ENCODE measurements at places on chromosomes 16 and 17.

DNA sequence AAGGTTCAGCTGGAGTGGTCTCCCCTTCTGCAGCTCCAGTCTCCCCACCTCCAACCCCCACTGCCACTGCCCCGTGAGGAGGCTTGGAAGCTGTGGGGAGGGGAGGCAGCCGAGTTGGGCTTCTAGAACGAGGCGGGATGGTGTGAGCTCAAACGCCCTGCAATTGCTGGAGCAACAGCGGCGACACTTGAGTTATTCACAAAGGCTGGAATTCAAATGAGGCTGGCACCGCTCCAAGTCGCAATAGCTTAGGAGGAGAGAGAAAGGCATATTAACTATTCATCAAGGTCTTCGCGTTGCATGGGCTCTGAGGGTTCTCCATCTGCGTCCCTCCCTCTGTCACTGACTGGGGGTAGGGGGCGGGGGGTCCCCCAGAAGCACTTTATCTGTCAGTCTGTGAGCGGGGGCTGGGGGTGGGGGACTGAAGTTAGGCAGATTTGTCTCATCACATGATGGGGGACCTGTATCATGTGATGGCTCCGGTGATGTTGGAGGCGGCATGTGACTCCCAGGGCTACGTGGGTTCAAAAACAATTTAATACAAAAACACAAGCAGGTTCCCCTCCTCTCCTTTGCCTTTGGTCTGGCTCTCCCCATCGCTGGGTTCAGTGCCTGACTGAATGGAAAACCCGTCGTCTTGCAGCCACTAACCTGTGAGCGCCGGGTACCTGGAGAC, 70.5 kb downstream of the RBBP6 start:
- peak; percentile 63 for DNase-seq

- DNase-seq: no peak
Observed at GRCh38 chr16:68402748-68403040, 45.6 kb downstream of the SMPD3 start.

GRCh38 chr16:72860726-72861562, 187.0 kb downstream of the ZFHX3 start:
- DNase-seq: no peak

- DNase-seq: no peak
Observed at GRCh38 chr17:57900991-57901743, 51.3 kb upstream of the MRPS23 start.

DNA sequence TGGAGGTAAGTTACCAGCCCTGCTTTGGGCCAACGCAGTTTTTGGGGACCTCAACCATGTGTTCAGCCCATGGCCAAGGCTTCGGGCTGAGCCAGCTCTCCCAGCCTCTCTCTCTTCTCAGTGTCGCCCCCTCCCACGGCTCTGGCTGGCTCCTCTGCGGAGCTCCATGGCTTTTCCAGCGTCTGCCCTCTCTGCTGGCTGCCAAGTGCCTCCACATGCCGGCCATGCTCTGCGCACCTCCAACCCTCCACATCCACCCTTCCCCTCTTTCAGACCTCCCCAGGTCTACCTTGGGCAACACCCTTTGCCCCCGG, 23.2 kb downstream of the COTL1 start:
- no peak for DNase-seq

DNA sequence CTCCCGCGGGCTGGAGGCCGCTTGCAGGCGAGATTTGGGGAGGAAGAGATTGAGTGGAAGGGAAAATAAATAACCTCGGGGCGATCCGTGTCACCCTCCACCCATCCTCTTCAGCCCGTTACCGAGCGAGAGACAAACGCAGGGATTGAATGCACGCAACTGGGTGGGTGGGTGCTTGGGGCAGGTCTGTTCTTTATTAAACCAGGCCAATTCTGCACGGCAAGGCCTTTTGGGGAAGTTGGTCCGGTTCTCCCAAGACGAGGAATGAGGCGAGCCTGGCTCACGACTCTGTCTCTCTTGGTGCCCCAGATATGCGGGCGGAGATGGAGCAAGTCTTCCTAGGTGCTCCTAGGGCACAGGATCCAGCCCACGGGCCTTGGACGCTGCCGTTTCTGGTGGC, 396 bp upstream of the HOXB7 start:
- no peak for DNase-seq

DNA sequence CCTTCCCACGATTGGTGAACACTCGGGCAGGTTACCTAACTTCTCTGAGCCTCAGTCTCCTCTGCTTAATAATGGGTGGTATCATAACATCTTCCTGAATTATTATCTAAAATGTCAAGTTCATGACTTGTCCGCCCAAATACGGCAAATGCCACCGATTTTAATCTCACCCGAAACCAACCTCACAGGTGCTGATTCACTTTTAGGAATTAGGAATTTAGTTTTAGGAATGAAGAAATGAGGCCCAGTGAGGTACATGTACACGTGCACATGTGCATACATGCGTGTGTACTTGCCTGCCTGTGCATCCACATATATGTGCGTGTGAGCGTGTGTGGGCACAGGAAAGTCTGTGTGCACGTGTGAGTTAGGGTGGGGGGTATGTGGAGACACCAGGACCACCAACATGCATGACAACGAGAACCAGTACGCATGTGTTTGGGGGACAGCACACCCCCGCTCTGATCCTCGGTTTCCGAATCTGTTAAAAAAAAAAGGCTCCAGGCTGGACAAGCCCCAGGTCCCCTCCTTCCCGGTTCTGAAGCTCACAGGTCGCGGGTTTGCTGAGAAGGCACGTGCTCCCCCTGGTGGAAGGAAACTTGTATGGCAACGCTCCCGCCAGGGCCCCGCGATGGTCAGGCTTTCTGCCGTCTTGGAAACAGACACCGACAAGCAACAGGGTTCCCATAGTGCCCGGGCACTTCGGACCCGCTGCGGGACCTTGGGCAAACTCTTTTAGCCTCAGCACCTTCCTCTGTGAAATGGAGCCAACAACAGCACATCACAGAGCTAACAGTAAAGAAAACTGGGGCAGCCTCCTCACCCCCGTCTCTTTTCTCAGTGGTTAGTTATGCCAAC, 219.2 kb downstream of the RBFOX3 start:
- peak; percentile 73 for DNase-seq

DNA sequence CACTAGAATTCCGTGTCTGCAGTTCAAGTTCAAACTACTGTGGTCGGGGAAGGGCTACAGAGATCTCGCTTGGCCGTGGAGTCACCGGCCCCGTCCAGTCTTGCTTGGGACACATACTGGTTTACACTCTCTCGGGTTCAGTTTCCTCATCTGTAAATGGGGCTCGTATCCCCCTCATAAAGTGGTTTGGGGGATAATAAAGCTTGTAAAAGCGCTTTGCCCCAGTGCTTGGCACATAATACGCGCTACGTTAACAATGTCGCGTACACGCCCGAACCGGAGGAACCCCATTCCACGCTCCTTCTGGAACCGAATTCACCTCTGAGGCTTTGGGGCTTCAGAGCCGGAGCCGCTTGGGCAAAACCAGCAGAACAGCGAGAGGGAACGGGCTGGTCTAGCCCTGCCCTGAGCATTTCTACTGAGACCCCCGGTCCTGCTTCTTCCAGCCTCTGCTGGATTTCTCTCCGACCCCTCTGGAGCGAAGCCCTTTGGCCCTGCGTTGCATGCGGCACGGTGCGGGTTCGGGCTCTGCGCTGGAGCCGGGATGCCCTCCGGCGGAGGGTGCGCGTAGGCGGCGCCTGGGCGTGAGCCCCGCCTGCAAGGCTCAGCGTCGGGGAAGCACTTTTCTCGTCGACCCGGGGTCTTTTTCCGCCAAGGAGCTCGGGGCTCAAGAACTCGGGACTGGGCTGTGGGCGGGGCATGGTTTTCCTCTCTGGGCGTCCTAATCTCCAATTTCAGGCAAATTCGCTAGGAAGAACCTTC, 26.1 kb upstream of the HOXB13 start:
- no peak for DNase-seq

DNA sequence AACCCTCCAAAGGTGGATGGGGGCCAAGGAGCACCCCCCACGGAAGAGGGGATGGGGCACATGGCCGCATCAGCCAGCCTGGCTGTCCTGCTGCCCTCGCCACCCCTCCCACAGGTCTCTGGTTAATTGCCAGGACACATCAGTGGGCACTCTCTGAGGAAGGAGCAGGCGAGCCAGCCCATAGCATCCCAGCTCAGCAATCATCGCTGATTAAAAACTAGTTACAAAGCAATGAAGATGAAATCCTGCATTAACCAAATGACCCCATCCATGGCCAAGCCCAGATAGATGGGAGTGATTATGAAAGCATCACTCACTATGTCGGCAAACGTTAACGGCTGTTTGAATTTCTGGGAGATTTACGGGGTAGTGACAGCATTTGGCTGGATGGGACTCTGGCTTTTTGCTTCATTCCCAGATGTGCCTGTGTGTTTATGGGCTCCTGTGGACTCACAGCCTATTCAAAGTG, 45.3 kb downstream of the CCDC182 start:
- no peak for DNase-seq

DNA sequence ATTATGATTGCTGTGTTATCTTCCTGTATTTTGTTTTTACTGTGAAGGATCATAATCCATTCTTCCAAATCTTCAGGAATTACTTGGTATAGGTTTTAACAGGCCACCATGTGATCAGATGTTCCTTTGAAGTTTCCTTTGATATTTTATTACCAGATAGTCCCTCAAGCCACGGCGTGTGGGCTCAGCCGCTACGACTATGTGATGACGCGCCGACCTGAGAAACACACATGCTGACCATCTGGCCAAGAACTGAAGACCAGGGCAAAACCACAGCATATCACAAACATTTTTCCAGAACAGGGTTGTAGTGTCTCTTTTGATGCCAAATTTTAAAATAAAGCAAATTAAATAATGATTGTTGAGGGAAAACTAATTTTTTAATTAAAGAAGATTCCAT, 47.3 kb downstream of the ZCCHC14 start:
- no peak for DNase-seq

- DNase-seq: peak; percentile 67
Observed at GRCh38 chr17:76562734-76563148, 22.9 kb downstream of the PRCD start.

GRCh38 chr16:89358030-89359005, 132.0 kb downstream of the ANKRD11 start:
- no peak for DNase-seq

DNA sequence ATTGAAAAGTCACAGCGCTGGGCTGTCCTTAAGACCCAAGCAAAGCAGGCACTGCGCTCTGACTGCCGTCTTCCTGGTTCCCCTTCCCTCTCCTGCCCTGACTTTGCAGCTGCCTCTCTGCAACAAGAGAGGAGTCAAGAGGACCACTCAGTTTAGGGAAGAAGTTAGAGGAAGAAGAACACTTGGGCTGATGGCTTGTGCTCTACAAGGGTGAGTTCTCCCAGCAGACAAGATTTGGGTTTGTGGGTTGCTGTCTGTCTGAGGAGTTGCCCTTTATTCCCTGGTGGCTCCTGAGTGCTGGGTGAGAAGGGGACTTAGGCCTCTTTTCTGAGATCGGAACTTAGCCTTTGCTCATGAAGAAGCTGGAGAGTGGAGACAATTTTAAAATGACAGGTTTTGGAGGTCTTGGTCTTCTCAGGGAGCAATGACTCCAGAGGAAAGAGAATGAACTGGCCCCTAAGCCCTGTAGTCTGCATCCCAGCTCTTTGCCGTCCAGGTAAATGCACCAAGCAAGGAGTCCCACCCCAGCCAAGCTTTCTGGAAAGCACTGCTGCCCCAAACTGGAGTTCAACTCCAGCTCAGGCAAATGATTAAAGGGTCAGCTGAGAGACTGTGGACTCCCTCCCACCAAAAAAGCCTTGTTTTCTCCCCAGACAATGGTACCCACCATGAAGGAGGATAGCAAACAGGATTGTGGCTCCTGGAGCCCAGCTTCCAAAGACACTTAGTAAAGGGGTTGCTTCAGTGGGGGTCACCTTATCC, 2.7 kb upstream of the HOXB9 start:
- DNase-seq: no peak

Data from left cardiac atrium (tissue), 4 donors.